ENCODE measurements at places on chromosomes 3 and 15.

DNA sequence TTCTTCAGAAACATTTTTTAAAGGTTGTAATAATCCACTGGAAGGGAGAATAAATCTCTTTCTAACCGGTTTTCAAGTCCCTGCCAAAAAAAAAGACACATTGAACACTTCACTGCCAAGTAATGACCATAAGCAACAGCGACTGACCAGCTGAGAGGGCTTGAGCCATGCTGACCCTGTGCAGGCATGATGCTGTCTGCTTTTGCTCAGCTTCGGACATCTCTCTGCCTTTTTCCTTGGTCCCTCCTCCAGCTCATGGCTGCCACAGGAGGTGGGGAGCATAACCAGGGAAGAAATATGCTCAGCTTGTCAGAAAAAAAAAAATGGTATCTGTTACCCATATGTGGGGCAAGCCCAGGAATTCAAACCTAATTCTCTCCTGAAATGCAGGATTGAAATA lies 1.5 kb downstream of the IGSF10 start:
- DNase-seq, result no peak

DNA sequence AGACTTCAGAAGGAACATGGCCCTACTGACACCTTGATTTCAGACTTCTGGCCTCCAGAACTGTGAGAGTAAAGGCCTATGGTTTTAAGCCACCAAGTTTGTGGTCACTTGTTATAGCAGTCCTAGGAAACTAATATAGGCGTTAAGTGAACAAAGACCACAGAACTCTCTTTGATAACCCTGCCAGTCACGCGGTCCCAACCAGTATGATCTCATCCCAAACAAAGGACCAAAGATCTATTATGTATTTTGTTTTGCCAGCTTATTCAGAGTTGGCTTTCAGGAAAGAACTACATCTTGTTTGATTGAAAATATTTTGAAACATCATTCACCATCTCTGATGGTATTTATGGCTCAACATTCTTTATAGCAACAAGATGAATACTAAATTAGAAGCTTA lies 294.4 kb upstream of the SLCO3A1 start:
- DNase-seq, result no peak

- DNase-seq, result no peak
Measured at GRCh38 chr3:53795176-53795575, 51.0 kb downstream of the CHDH start.

DNA sequence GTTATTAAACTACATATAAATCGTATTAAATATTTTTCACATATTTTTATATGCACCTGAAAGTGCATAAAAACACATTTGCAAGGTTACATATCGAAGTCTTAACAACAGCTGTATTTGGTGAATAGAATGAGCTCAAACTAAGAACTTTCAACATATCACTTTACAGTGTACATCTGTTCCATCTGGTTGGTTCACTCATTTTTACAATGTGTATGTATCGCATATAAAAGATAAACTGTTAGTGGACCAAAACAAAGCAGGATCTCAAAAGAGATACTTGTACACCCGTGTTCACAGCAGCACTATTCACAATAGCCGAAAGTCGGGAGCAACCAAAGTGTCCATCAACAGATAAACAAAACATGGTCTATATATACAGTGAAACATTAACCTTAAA lies 55.8 kb downstream of the TBL1XR1 start:
- no peak for DNase-seq

- DNase-seq, result no peak
Measured at GRCh38 chr3:22366781-22367180, 615.8 kb upstream of the ZNF385D start.

DNA sequence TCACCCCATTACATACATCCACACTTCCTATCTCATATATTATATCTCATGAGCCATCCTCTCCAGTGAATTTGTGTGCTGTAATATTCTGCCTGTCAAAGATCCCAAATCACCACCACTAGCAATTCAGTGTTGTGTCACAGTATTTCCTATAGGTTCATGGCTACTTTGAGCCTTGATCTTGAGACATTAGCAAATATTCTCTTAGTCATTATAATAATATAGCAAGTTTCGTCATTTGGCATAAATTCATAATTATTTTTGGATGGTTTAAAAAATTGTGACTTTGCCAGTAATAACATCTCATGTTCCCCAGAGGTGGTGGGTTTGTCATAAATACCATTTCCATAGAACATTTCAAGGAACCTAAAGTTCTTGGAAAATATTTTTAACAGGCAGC lies 47.7 kb downstream of the CMSS1 start:
- DNase-seq, result no peak

GRCh38 chr15:41476416-41477048 lies 17.1 kb upstream of the ITPKA start:
- DNase-seq, result no peak

- DNase-seq, result no peak
Measured at GRCh38 chr15:70120958-70121623, 23.4 kb upstream of the TLE3 start.

DNA sequence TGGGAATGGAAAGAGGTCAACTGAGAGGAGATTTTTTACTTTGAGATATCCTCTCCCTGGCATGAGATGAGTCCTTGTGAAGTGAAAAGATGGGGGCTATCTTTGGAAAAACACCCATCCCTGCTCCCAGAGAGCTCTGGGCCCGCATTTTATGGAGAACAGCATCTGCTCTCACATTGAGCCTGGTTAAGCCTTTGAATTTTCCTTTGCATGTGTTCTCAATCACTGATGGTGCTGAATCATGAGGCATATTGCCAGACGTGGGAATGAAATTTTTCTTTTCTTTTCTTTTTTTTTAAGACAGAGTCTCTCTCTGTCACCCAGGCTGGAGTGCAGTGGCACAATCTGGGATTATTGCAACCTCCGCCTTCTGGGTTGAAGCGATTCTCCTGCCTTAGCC lies 24.4 kb downstream of the TMEM45A start:
- no peak for DNase-seq

DNA sequence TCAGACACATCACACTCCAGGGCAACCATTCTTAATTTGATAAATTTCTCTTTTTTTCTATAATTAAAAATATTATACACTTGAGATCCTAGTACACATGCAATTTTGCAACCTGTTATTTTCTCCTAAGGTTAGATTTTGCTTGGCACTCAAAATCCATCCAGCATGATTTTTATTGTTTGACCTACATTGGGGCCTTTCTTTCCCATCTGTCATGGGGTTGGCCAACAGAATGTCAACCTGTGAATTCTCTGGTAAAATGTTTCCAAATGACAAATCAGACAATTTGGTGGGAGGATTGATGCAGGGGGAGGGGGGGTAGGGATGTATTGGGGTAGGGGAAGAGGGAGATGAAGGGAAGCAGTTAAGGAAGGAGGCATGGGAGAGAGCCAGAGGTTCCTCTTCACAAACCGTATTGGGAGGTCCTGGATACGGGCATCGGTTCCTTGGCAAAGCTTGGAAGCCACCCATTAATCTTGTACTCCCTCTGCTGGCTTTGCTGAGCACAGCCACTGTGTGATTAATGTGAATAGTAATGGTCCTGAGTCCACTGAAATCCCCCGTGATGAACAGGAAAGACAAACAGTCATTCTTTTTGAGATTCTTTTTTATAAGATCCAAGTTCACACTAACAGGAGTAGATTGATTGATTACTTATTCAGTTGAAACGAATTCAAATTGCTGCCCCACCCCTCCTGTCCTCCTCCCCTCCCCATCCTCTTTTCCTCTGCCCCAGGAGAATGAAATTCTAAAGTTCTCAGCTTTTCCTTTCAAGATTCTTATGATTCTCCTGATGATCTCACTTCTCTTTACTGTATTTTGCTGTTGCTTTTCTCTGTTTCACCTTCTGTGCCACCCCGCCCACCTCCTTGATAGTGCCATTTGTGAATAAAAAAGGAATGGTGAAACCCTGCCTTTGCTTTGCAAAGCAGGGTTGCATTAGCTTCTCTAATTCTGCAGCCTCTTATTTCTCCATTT lies 82.2 kb upstream of the SLC25A26 start:
- no peak for DNase-seq
